ENCODE measurements at places on chromosomes 11 and 22.
A peak's percentile ranks its signal among the peaks of the same experiment; 100 is the strongest.

- no peak for DNase-seq
These were observed 26.8 kb downstream of the TRIM44 start for GRCh38 chr11:35689081-35689996.

GRCh38 chr22:40609216-40609615 lies 27.3 kb downstream of the MRTFA start:
- no peak for DNase-seq

GRCh38 chr11:65182258-65183170 lies 786 bp downstream of the CAPN1 start:
- DNase-seq = peak; percentile 54

DNA sequence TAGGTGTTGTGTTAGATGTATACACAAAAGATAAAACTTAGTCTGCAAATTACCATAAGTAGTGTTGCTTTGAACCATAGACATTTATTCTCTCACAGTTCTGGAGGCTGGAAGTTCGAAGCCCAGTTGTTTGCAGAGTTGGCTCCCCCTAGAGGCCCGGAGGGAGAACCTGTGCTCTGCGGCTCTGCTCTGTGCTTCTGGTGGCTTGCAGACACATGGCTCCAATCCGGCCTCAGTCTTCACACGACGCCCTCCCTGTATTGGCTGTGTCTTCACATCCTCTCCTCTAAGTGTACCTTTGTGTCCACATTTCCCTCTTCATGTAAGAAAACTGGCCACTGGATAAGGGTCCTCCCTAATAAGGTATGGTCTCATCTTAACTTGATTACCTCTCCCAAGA lies 128.4 kb downstream of the OPCML start:
- DNase-seq = no peak

DNA sequence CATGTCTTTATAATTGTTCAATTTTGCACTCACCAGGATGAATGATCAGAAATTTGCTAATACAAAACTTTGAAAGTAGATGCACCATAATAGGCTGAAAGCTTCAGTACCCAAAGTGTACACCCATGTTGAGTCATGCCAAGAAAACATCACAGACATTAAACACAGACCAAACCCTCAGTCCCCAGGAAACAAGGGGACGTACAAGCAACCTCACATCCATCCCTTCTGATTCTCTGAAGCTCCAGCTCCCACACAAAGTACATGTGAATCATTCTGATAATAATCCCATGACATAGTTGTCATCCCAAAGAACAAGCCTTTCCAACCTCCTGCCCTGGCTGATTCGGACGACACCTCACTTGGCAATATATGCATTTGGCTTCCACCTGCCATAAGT lies 183.8 kb downstream of the SNX19 start:
- no peak for DNase-seq

GRCh38 chr11:64268025-64268892 lies 16.2 kb downstream of the BAD start:
- DNase-seq = no peak

- DNase-seq = no peak
These were observed 54.0 kb downstream of the CCDC34 start for GRCh38 chr11:27309046-27309445.

DNA sequence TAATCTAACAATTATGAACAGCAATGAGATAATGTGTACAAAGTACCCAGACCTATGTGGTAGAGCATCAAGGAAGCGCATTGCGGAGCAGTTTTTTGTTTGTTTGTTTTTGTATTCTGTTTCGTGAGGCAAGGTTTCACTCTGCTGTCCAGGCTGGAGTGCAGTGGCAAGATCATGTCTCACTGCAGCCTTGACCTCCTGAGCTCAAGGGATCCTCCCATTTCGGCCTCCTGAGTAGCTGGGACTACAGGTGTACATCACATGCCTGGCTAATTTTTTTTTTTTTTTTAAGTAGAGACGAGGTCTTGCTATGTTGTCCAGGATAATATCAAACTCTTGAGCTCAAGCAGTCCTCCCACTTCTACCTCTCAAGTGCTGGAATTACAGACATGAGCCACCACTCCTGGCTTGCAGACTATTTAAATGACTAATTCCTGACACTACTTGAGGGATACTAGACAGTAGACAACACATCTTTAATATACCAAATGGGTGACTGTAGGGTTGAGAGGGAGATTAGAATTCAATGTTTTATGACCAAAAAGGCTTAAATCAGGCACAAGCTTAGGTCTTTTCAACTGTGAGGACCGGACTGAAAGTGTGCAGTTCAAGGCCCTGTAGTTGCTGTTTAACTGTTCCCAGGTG lies 12.7 kb downstream of the OR51B4 start:
- no peak for DNase-seq

GRCh38 chr22:45460288-45461109 lies 42.2 kb upstream of the FBLN1 start:
- DNase-seq = no peak

DNA sequence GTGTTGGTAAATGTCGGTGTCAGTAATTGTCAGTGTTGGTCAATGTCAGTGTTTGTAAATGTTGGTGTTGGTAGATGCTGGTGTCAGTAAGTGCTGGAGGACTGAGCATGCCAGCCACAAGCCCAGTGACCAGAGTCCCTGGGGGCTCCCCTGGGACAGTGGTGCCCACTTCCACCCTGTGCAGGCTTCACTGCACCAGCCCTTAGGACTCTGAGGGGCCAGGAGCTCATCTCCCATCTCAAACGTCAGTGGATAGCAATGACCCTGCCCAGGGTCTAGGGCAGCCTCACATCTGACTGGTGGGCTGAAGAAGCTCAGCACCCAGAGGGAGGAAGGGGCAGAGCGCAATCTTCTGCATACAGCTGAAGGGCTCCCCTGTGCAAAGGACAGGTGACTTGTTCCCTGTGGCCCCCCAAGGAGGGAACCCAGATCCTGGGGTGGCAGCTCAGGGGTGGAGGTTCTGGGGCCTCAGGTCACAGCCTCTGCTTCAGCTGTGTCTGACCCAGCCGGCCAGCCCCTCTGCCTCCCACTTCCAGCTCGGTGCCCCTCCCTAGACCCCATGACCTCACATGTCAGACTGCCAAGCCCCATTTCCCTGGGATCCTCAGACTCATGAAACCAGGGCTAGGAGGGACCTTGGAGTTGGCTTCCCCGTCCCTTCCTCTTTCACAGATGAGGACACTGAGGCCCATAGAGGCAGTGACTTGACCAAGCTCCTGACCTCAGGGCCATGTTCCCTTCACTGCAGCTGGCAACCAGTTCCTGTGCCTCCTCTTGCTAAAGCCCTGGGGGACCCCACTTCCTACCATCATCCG lies 138.4 kb downstream of the CRYBB2 start:
- DNase-seq = no peak

Data from GM20000 (cell line).